ENCODE measurements at places on chromosomes 16 and 17.

DNA sequence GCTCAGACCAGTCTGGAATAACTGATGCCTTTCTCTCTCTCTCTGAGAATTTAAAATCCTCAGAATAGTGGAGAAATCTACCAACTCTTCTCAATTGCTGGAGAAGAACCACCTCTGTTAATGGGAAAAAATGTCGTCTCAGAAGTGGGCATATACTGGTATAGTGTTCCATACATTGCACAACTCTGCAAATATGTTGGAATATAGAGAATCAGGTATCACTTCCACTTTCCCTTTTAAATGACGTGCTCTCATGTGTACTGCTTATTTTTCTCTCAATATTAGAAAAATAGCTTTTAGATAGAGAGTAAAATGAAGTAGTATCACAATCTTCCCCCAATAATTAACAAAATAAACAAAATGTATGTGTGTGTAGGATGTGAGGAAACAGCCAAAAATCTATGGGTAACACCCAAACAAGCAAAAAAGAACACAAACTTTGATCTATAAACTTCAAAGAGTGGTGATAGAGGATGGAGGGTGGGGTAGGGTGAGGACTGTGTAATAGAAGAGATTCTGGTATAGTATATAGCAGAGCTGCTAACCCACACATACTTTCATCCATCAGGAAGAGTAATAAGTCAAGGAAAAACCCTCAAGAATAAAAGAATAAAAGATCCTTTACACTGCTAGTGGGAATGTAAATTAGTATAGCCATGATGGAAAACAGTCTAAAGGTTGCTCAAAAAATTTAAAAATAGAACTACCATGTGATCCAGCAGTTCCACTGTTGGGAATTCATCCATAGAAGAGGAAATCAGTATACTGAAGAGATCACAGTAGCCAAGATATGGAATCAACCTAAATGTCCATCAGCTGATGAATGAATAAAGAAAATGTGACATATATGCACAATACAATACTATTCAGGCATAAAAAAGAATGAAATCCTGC is 46.9 kb downstream of the NFATC3 start:
- no peak for DNase-seq

DNA sequence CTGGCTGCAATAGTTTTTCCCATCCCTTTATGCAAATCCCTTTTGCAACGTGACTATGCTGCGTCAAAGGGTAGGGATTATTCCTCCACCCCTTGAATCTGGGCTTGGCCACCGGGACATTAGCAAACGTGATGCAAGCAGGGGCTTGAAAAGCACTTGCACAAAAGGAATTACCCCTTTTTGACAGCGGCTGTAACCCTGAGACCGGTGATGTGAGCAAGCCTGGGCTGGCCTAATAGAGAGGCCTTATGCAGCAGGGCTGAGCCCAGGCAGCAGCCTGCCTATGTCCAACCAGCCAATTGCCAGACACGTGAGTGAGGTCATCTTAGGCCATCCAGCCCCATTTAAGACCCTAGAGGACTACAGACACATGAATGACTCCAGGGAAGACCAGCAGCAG is 30.4 kb upstream of the PAFAH1B1 start:
- DNase-seq: no peak

DNA sequence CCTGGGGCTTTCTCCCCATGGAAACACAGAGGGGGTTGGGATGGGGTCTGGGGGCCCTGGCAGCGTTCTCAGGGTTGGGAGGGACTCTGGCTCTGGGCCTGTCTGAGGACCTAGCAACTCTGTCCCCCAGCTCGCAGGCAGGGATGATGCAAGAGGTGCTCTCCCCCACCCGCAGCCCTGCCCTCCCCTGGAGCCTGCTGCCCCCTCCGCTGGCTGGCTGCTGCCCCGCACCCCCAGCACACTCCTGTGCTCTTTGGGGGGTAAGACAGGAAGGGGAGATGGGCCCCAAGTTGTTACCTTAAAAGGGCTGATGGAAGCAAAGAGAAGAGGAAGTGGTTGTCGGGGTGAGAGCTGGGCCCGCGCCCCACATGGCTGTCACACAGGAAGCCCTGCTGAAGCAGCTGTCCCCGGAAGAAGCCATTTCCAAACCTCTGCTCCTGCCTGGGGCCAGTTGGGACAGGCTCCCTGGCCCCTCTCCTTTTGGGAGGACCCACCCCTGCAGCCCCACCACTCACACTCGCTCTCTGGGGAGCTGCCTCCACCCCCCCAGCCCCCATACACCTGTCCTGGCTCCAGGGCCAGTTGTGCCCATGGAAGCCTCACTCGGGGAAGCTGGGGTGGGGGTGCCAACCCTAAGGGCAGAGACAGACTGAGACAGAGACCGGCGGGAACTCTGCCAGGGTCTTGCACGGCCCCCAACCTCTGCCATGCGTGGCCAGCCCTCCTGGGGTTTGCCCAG is 2.5 kb downstream of the CORO1A start:
- DNase-seq: no peak

DNA sequence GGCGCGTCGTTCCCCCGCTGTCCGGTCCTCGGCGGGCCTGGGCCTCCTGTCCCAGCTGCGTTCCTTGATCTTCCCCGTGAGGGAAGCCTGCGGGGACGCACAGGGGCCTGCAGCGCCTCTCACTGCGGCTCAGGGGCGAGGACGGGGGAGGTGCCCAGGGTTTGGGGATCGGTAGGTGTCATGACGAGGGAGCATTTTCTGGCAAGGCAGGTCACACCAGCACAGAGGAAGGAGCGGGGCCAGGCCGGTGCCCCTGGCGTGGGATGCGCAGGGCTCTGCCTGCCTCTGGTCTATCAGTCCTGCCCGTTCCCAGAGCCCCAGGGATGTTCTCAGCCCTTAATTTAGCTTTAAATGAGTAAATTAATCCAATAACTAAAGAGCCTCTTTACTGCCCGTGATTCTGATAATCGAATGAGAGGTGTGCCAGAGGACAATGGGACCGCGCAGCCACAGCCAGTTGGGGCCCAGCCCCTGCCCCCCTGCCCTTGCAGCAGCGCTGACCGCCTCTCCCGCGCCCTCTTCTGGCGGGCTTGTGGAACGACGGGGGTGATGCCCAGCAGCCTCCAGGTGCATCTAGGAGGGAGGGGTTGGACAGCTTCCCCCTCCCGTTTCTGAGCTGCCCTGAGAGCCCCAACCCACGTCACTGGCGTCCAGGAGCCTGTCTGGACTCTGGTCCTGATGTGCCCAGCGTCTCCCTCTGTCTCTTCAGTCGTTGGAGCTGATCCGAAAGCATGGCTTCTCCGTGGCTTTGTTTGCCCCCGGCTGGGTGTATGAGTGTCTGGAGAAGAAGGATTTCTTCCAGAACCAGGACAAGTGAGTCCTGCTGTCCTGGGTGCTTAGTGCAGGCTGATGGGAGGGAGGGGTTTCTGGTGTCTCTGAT is 7.9 kb downstream of the ENGASE start:
- DNase-seq: no peak

DNA sequence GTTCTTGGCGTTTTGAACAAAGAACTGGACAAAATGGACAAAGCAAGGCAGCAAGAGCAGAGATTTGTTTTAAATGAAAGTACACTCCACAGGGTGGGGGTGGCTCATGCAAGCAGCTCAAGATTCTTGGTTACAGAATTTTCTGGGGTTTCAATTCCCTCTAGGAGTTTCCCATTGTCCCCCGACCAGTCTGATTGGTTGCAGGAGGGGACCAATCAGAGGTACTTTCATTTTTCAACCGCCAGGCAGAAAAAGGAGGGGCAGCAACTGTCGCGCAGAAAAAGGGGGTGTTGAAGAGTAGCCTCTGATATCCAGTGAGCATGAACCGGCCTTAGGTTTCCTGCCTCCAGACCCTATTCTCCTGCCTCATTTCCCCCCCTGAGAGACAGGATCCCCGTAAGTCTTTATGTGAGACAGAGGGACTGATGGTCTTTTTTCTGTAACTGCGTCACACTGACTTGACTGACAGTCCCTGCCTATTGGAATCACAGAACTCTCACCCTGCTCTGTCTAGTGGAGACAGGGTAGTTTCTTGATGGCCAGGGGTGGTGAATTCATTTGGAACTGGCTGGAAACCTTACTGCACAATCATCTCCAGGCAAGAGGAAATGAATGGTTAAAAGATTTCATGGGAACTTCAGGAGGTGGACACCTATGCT is 59.4 kb upstream of the ALOX12 start:
- no peak for DNase-seq

GRCh38 chr16:29312835-29313558 is 93.5 kb downstream of the NPIPB11 start:
- no peak for DNase-seq

DNA sequence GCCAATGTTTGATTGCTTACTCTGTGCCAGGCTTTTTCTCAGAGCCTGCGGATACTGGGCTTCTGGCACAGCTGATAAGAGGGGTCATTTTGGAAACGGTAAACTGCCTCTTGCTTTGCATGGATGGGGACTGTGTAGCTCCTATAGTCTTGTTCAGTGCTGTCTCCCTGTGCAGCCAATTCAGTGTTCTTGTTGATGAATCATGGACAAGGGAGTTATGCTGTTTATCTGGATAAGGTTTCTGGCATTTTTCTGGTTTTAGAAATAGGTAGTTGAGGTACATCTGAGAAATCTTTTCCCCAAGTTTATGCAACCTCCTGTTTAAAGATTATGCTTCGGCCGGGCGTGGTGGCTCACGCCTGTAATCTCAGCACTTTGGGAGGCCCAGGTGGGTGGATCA is 16.7 kb upstream of the TANGO6 start:
- DNase-seq: no peak

GRCh38 chr17:77963441-77963840 is 4.9 kb downstream of the TNRC6C start:
- DNase-seq: no peak

DNA sequence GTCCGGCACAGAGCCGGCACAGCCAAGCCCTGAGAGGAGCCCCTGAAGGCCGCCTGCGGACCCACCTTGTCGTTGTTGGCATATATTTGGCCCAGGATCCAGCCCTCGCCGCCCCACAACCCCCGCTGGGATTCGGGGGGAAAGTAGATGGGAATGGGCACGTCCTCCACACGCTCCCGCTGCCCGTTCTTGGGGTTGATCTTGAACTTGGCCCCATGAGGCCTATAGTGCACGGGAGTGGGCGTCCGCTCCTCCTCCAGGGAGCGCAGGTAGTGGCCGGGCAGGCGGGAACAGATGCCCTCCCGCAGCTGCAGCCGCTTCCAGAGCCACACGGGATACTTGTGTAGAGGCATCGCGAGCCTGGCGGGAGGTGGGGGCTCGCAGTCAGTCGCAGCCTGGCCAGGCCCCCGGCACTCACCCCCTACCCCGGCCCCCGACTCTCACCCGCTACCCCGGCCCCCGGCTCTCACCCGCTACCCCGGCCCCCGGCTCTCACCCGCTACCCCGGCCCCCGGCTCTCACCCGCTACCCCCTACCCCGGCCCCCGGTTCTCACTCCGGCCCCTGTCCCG is 387 bp downstream of the MRPL28 start:
- no peak for DNase-seq

DNA sequence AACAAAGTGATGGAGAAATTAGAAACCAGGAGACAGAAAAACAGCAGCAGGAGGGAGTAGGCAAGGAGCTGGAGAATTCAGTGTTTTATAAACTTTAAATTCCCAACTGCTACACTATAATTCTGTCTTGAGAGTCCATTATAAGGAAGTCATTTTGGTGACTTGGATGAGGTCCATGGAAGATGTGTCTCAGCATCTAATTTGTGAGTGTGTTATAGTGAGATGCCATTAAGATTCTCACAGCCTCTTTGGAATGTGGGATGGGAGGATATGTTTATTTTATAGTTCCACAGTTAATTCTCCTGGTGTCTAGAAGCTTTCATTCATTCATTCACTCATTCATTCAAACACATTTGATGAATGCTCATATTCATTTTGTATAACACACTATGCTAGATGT is 206.0 kb upstream of the MYOCD start:
- DNase-seq: no peak

- DNase-seq: no peak
These were observed 60.8 kb upstream of the CORO6 start for GRCh38 chr17:29683481-29683880.

DNA sequence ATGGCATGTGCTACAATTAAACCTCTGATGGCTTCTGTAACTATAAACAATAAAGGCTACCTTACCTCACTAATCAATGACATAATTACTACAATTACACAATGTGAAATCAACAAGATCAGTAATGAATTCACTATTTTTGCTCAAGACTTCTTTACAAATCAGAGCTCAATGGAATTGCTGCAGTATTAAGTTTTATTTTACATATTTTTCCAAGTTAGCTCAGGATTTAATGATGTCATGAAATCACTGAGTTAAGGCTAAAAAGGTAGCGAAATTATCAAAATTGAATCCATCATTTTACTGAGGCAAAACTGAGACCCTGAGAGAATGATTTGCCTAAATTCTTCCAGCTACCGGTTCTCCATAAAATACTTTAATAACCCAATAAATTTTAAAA is 21.8 kb downstream of the ABCA5 start:
- no peak for DNase-seq

DNA sequence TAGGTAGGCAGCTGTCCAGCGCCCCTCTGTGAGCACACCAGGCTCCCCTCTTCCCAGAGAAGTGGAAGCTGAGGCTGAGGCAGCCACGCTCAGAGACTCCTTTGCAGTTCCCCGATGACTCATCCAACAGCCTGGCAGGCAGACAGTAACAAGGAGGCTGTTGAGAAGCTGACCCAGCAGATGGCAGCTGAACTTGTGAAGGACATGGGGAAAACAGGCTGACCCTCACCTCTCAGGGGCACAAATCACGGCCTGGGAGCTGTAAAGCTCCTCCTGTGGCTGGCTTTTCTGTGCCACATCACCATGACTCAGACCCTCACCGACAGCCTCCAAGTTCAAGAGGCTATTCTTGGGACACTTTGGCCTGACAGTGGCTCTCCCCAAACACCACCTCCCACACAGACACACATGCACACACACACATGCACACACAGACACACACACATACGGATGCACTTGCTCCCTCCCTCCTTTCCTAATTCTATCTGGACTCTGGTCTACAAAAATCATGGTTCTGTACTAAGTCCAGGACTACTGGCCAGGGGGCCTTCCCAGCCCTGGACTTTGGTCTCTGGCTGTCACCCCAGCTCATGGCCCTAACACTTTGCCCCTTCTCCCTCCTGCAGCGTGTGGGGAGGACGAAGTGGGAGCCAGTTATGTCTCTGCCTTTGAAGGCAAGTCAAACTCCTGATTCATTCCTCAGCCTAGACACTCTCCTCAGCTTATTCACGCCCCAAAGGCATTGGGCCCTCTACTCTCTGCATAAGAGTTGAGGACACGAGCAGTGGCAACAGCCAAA is 23.2 kb downstream of the MAP3K14 start:
- DNase-seq: no peak

GRCh38 chr17:37082311-37082860 is 133.6 kb downstream of the AATF start:
- no peak for DNase-seq

All from NCI-H187 treated with DMSO at 0.1 percent for 48 hours (cell line).